HL-60 (cell line): ENCODE measurements at places on chromosomes 1 and 21.
A peak's percentile ranks its signal among the peaks of the same experiment; 100 is the strongest.

DNA sequence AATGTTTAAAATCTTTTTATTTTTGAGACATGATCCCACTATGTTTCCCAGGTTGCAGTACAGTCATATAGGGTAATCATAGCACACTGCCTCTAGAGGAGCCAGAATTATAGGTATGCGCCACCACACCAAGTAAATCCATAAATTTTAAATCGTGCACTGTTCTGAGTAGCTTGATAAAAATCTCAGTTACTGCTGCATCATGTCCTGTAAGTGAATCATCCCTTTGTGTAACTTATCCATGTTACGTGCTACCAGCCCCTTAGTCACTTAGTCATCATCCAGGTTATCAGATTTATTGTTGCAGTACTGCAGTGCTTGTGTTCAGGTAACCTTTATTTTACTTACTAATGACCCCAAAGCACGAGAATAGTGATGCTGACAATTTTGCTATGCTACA lies 1770.9 kb downstream of the BRINP3 start:
- no peak for DNase-seq

DNA sequence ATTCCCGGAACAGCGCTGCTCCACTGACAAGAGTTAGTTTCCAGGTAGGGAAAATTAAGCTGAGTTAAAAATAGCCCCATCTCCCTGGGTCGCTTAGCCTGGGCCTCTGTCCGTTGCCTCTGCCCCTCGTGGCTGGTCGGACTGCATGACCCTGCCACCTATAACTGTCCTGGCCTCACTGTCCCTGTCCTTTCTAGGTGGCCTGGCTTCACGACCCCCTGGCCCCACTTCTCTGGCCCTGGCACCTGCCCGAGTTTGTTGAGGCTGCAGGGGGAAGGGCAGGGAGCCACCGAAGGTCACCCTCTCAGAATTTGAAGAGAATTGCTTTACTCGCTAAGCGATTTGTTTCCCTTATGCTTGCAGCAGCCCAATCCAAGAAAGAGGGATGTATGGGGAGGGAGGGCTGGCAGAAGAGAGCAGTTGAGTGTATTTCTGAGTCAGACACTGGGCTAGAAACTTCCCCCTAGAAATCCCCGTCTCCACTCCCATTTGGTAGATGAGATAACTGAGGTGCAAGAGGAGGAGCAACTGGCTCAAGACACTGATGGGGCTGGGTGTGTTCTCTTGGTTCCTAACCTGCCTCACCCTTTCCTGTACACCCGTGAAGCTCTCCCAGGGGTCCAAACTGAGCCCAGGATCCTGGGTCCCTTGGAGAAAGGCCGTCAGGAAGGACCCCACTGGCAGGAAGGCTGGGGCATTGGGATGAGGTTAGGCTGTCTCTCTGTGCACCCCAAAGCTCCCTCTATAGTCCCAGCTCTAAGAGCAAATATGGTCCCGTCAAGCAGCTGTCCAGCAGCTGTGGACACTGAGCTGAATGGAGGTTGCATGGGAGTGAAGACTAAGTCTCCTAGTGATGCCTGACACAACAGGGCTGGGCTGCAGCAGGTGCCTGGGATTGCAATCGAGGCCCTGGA lies 2.9 kb upstream of the EDN2 start:
- DNase-seq = no peak

GRCh38 chr1:65959896-65960567 lies 167.3 kb downstream of the PDE4B start:
- DNase-seq = no peak

DNA sequence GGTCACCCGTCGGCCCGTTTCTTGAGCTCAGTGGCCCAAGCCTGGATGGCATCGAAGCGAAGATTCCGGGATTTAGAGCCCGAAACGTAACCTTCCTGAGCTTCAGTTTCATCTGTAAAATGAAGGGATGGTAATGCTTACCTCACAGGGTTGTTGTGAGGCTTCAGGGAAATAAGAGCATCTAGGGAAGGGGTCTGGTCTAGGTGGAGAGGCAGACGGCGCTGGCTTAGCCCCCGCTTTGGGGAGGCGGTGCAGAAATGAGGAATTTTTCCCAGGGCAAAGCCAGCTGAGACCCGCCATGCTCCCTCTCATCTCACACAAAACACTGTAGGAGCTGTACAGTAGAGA lies 717 bp upstream of the MYCL start:
- DNase-seq = no peak

DNA sequence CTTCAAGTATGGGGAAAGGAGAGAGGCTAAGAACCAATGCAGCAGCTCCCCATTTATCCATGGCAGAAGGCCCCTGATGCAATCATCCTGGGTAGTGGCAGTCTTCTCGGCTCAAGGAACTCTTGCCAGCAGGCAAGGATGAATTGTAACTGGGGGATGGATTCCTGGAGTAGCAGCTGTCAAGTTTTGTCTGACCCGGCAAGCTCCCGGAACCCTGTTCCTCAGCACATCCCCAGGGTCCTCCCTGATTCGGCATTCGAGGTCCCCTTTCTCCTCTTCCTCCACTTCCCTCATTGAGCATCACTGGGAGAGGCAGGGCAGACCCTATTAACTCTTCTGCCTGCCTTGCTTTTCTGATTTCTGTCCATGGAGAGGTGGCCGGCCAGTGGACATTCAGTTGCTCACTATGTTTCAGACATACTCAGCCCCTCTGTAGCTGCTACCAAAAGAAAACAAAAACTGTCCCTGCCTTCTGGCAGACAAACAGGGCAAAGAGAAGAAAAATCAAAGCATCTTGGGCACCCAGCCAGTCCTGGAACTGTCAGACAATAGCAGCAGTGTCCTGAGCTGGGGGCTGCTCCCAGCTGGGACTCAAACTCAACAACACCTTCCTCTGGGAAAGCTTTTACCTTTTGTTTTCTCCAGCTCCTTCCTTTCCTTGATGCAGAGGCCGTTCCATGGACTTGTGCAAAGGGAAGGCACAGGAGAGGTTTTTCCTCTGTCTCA lies 5.6 kb upstream of the PTCH2 start:
- no peak for DNase-seq

GRCh38 chr1:30761381-30762151 lies 4.0 kb upstream of the LAPTM5 start:
- no peak for DNase-seq

DNA sequence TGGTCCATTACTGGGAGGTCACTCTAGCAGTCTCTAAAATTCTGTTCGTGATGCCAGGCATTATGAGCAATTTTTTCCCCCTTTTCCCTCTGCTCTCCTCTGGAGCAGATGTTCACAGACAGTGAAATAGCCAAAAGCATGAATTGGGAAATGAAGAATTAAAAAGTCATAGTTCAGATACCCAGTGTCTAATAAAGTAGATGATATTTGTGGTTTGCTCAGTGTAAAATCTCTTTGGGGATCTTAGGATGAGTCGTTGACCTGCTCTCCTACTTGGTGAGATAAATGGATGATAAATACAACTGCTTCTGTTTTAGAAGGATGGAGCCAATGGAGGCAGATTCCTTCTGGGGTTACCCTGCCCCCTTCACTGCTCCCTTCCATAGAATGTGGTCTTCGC lies 56.3 kb downstream of the KIAA0040 start:
- DNase-seq = no peak

DNA sequence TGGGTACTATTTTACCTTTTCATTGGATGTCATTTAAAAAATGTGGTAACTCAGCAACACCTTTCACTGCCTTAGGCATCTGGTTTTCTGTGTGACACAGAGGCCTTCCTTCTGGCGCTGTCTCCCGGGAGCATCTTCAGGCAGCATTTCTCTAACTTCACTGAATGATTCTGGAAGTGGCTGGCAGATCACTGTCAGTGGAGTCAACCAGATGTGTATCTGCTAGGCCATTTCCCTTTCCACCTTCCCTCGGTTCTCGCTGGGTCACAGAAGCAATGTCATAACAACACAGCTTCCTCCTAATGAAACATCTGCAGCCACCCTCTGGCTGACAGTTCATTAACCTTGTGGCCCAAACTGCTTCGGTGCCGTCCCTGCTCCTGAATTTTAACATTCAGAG lies 137.8 kb downstream of the KIF26B start:
- DNase-seq = peak; percentile 82

GRCh38 chr1:202250982-202251381 lies 57.4 kb downstream of the LGR6 start:
- no peak for DNase-seq

- DNase-seq = peak; percentile 28
These were observed 26.4 kb downstream of the LRRC8D start for GRCh38 chr1:89847191-89847729.

GRCh38 chr1:93124556-93125355 lies 45.7 kb downstream of the MTF2 start:
- no peak for DNase-seq

- DNase-seq = no peak
These were observed 85.9 kb upstream of the DPH5 start for GRCh38 chr1:101111461-101111860.

DNA sequence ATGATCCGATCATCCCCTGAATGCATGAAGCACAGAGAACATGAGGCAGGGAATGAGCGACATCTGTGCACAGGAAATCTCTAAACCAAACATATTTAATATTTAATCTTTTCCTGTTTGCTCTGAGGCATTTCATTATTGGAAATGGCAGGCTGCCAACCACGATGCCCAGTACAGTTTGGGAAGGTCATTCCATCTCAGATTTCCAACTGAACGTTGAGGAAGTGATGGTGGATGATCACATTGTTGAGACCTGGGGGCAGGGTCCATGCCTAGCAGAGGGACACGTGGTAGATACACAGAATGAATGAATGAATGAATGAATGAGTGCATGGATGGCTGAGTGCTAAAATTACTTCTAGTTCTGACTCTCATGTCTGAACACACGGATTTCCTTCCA lies 15.9 kb upstream of the FASLG start:
- no peak for DNase-seq

GRCh38 chr1:202274611-202275010 lies 67.1 kb downstream of the UBE2T start:
- DNase-seq = peak; percentile 5

DNA sequence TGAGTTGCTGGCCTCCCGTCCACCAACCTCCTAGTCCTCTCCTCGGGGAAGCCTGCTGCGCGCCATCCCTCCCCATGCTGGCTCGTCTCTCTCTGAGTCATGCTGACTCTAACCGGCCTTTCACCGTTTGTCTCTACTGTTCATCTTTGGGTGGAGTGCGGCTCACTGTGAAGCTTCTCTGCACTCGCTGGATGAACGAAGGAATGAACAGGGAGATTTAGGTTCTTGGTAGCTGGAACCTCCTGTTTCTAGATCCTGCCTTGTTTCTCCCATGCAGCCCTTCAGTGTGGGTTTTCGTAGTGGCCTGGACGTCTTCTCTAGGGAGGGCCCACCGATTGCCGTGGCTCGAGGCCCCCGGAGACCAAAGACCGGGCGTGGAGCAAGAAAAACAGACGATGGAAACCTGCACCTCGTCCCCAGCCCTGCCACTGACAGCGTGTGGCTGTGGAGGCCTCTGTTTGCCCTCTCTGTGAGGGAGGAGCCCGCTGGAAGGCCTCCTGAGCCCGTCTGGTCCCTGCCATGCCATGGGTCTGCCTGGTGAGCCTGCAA lies 227.6 kb upstream of the C1orf174 start:
- no peak for DNase-seq

- DNase-seq = no peak
These were observed 10.5 kb downstream of the FAAH start for GRCh38 chr1:46404482-46405196.

- DNase-seq = no peak
These were observed 23.8 kb downstream of the IGFN1 start for GRCh38 chr1:201214461-201214860.

DNA sequence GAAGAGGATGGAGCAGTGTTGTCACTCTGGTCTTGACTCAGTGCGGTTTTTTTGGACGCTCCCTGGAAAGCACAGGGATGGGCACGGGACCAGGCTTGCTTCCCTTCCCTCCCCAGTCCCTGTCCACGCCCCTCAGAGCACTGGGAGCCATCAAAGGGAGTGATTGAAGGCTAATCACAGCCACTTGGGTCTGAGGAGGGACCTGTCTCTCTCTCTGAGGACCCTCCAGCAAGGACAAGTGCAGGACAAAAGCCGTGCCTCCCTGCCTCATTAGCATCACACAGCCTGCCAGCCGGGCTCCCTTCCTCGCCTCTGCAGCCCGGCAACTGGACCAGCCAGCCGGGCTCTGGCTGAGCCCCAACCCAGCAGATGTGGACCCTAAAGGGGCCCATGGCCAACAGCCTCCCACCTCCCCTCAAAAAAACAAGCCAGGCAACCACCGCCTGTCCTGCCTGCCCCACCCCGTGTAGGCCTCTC lies 18.6 kb upstream of the PDZK1IP1 start:
- DNase-seq = no peak

DNA sequence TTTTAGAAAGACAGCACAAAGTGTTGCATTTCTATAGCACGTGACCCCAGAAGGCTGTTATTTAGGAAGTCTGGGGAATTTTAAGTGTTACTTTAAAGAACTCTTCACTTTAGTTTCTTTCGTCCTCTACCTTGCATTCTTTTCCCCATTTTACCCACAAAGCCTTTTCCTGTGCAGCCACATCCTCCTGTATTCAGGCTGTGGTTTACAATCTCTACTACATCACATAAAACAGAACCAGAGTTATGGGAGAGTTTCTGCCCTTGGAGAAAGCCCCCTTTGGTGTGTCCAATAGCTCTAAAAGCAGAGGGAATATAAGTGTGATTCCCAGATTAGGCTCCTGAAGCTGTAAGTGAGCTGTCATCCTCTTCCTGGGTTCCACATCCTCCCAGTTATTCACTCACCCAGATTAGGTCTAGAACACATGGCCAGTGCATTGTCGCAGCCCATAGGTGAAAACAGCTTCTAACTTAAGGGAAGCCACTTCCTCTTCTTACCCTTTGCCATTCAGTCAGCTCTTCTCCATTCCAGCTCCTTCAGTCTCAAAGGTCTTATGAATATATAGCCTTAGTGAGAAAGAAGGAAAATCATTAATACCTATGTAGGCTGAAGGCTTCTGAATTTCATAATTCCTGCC lies 171.1 kb downstream of the PIGK start:
- DNase-seq = peak; percentile 55

DNA sequence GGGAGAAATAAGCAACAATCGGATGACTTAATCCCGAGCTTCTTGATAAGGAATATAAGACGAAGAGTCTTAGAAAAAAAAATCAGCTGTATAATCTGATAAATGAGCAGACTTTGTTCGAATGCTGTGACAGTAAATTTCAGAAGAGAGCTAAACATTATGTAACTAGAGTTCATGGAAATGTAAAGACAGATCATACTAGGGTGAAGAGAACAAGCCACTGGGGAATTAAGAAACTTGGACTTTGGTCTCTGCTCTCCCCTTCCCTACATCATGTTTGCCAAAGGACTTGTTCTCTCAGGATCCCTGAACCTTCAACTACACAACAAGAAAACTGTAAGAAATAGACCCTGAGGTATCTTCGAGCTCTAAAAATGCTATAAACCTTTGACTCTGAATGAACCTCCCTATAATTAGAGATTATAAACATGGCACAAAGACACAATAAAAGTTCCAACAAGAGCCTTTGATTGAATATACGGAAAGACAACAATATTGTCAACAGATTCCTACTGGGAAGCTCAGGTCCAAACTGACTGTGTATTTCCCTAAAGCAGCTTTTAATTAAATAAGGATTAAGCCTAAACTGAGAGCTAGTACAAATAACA lies 27.5 kb downstream of the FRRS1 start:
- DNase-seq = no peak

DNA sequence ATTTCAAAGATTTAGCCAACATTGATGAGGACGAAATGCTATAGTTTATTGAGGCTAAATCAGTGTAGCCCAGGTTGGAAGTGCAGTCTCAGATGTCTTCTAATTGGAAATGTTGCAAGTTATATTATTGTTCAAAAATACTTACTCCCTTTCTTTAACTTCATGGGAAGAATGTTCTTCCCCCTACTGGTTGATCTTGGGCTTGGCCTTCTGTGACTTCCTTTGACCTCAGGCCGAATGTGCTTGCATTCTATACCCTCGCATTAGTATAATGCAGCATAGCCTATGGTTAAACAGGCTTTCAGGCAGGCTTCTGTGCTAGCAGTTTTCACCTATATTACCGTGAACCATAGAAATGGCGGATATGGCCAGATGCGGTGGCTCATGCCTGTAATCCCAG lies 77.3 kb downstream of the RPE65 start:
- DNase-seq = no peak
